ENCODE measurements at places on chromosomes 12 and 14.
A peak's percentile ranks its signal among the peaks of the same experiment; 100 is the strongest.

- DNase-seq = no peak
Measured at GRCh38 chr12:98185606-98186005, 329.8 kb upstream of the TMPO start.

- DNase-seq = no peak
Measured at GRCh38 chr14:100290607-100291304, 15.5 kb downstream of the SLC25A29 start.

DNA sequence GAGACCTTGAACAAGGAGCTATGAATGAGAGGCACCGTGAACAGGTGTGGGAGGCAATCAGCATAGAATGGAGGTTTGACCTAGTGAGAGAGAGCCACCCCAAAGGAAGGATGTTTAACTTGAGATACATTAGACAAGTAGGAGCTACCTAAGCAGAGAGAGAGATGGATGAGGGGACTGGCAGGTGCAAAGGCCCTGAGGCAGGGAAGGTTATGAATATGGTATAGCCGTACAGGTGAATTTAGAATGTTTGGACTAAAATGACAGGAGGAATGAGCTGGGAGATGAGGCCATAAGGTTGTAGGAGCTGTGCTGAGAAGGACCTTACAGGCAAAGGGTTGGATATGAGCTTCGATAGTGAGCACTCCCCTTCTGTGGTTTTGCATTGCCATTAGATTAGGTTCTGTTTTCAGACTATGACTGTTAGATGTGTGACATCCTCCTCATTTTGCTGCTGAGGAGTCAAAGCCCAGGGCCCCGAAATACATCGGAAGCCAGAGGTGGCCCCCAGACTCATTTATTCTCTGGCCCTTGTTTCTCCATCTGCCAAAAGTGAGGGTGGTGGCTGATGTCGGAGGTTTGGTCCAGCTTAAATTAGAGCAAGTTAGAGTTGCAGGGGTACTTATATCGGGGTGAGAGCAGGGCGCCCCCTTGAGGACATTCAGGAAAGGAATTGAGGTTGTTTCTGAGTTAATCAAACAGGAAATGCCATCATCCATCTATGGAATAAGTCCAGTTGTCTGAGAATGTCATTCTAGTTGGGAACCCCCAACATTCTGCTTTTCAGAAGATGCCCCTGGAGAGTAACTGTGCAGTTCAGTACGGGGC, 29.4 kb downstream of the SLC24A4 start:
- DNase-seq = no peak

DNA sequence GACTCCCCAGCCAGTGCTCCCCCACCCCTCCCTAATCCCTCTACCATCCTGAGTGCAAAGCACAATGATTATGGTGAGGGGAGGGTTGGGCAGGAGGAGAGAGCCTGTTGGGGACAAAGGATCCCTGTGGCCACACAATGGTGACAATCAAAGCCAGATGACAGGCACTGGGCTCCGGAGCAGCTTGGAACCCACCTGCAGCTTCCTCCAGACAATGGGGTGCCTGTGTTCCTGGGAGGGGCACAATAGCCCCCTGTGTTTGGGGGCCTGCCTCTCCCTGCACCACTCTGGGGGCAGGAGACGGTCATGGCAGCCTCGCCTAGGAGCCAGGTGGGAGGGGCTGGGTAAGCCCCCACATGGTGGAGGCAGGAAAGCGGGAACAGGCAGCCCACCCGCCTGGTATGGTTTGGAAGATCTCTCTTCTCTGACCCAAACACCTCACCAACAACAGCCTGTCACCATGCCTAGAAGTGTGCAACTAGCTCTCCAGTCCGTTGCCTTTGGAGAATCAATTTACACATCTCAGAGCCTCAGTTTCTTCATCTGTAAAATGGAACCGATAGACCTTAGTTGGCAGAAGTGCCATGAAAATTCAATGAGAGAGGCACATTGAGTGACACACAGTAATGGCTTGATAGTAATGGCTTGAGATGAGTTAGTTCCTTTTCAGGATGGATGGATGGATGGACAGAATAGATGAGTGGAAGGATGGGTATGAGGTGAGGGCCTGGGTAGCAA, 53.0 kb downstream of the MVK start:
- no peak for DNase-seq

GRCh38 chr12:128951448-128951847, 98.2 kb downstream of the GLT1D1 start:
- DNase-seq = no peak

- no peak for DNase-seq
Measured at GRCh38 chr14:53537422-53538315, 384.5 kb upstream of the DDHD1 start.

DNA sequence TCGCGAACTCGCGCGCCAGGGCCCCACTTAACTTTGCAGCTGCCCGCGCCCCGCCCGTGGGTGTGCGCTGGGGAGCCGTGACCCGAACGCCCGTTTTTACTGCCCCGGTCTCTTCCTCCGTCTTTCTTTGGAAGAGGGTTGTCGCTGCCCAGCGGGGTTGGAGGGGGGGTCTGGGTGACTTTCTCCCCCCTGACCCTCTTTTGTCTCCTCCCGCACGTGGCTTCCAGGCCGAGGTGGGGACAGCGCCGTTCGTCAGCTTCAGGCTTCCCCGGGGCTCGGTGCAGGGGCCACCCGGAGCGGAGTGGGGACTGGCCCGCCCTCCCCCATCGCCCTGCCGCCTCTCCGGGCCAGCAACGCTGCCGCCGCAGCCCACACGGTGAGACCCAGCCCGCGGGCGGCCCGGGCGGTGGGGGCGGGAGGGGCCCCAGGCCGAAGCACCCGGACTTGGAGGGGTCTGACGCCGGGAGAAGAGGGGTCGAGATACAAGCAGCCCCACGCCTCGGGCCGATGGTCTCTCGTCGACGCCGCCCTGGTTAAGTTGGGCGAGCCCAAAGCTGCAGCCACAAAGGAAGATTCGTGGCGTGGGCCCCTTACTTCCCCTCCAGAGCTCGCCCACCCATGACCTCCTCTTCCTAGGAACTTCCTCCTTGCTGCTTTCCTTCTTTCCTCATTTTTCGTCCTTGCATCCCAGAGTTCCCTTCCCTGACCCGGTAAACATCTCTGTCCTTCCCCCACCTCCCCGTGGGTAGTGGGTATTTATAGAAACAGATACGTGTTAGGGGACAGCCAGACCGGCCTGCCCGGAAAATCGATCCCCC, 1.2 kb downstream of the DYRK2 start:
- no peak for DNase-seq

- DNase-seq = no peak
Measured at GRCh38 chr12:103599274-103599673, 12.2 kb downstream of the STAB2 start.

DNA sequence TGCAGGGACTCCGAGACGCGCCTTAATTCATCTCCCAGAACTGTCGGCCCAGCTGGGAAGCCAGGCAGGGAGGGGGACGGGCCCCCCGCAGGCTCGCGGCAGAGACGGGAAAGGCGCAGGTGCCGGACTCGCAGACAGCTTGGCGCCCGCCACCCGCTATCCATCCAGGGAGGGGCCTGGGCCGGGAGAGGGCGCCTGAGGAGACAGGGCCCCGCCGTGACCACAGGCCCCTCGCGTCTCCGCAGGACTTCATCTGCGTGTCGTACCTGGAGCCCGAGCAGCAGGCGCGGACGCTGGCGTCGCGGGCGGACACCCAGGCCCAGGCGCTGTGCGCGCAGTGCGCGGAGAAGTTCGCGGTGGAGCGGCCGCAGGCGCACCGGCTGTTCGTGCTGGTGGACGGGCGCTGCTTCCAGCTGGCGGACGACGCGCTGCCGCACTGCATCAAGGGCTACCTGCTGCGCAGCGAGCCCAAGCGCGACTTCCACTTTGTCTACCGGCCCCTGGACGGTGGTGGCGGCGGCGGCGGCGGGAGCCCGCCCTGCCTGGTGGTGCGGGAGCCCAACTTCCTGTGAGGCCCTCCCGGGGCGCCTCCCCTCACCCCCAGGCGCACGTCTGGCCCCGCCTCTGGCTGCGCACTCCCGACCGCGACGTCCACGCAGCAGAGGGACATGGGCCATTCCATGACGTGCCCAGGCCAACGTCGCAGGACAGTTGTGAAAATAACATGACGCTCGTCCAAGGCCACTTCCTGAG, 60.6 kb downstream of the LGMN start:
- DNase-seq = no peak

DNA sequence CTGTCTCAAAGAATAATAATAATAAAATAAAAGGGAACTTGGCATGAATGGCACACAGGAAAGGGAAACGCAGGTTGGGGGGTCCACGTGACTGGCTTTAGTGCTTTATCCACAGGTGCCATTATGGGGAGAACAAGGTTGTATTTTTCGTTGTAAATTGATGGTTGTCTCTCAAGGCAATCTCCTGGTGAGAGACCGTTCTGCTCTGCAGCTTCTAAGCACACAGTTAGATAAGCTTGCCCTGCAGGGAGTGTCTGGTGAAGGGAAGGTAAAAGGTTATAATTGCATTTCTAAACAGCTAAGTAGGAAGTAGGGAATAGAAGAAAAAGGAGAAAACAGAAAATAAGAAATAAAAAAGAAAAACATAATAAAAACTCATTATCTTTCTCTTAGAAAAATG, 69.1 kb upstream of the CPSF6 start:
- DNase-seq = no peak

GRCh38 chr14:63737582-63738006, 9.7 kb upstream of the SGPP1 start:
- no peak for DNase-seq

- DNase-seq = peak; percentile 43
Measured at GRCh38 chr12:6072302-6072752, 52.1 kb downstream of the VWF start.

- DNase-seq = no peak
Measured at GRCh38 chr12:127811988-127812387, 455.0 kb upstream of the TMEM132C start.

DNA sequence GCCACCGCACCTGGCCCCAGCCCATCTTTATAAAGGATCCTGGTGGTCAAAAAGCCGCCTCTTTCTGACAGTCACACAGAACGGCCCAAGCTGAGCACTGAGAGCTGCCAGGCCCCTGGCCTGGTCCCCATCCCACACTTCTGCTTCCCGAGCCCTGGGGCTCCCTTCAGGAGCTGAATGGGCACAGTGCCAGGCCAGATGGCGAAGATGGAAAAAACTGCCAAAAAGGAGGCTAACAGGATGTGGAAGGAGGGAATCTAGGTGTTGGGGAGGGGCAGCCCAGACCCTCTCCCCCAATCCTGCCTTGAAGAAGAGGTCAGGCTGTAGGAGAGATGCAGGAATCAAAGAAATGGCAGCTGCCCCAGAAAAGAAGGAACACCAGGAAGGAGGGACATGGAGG, 5.0 kb downstream of the LPAR5 start:
- DNase-seq = no peak

GRCh38 chr14:59176765-59177164, 11.7 kb upstream of the DAAM1 start:
- DNase-seq = no peak

GRCh38 chr14:37417833-37418232, 177.2 kb downstream of the FOXA1 start:
- no peak for DNase-seq

GRCh38 chr12:100661300-100661951, 87.9 kb downstream of the GAS2L3 start:
- no peak for DNase-seq

Data from HFFc6 (cell line).